ENCODE measurements at places on chromosomes 6 and 20.

DNA sequence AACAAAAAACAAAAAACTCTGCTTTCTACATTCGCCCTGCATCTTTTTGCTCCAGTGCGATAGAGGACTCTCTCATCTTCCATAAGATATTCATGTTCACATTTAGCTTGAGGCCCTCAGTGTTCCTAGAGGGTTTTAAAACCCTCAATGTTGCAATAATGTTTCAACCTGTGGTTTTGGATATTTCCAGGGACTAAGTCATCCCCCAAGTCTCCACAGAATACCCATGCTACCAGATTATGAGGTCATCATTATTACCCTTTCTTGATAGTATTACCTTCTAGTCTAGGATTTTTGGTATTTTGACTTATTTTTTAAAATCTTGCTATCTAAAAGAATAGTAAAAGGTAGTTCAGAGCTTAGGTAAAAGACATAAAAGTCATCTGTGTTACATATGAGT, 480.5 kb upstream of the ID4 start:
- DNase-seq = no peak

DNA sequence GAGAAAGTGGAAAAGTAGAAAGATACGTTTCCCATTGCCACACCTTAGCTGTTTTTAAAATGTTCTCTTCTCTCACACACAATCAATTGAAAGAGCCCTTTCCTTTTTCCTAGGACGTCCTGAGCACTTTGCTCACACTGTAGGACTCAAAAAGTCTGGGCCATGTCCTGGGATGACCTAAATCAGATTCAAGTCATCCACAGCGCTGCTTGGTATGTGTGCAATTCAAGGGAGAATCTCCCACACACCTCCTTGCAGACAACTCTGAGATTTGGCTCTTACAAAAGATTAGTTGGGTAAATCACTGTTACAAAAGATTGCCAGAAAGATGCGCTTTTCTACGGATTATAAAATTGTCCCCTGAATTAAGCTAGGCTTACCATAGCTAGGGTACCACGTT, 130.1 kb downstream of the RNASET2 start:
- no peak for DNase-seq

- DNase-seq = no peak
Observed at GRCh38 chr6:147765541-147765940, 257.1 kb downstream of the SAMD5 start.

DNA sequence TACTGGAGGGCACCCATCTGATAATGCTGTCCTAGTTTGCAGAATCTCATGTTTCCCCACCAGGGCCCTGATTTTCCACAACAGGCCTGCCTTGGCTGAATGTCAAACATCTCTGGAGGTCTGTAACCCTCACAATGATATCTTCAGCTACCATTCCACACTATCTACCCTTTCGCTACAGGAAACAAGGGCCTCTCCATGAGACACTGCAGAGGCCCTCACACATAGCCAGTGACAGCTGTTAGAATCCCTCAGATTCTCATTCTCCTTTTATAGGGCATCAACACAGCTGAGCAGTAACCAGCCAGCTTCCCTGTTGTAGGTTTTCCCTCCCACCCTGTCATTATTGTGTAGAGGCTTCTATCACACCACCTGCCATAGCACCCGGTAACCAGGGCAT, 29.6 kb upstream of the MICB start:
- no peak for DNase-seq

GRCh38 chr6:79821859-79822258, 125.5 kb downstream of the ELOVL4 start:
- DNase-seq = no peak

DNA sequence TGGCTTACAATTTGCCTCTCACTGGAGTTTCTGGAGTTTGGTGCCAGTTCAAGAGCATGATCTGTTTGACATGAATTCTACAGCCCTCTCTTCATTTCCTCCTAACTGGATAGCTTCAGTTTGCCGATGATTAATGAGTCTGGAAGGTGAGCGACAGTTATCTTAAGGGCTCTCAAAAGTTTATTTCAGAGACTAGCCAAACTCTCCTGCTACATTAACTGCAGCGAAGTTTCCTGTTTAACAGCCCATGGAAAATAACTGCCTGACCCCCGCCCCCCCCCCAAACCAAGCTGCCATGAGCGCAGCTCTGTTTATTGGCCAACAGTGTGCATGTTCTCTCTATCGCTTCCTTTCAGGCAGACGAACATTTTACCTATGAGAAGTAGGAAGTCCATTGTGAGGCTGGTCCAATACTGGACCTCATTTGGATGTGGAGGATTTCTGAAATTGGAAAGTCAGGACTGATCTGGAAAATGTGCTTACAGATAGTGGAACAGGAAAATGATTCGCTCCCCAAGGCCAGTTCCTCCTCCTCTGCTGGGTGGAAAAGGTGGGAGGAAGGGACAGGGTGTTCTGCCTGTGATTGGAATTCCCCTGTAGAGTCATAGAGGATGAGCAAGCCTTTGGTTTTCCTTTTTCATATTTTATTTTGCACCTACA, 522.2 kb upstream of the JAG1 start:
- DNase-seq = no peak

- no peak for DNase-seq
Observed at GRCh38 chr20:4091490-4092479, 76.4 kb upstream of the RNF24 start.

DNA sequence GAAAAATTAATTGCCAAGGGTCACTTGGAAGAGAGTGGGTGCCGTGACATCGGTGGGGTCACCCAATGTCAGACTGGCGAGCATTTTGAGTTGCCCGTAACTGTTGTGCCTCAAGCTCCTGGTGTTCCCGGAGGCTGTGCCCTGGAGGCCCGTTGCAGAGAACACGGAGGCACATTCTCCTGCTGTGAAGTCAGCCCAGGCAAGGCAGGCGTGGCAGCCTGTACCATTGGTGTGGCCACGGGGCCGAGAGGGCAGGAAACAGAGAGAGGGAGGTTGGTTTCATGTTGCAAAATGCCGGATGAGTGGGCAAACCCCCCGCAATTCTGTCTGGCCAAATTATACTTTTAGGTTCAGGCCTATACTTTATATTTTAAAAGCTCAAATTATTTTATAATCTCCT, 81.2 kb downstream of the THBS2 start:
- no peak for DNase-seq

DNA sequence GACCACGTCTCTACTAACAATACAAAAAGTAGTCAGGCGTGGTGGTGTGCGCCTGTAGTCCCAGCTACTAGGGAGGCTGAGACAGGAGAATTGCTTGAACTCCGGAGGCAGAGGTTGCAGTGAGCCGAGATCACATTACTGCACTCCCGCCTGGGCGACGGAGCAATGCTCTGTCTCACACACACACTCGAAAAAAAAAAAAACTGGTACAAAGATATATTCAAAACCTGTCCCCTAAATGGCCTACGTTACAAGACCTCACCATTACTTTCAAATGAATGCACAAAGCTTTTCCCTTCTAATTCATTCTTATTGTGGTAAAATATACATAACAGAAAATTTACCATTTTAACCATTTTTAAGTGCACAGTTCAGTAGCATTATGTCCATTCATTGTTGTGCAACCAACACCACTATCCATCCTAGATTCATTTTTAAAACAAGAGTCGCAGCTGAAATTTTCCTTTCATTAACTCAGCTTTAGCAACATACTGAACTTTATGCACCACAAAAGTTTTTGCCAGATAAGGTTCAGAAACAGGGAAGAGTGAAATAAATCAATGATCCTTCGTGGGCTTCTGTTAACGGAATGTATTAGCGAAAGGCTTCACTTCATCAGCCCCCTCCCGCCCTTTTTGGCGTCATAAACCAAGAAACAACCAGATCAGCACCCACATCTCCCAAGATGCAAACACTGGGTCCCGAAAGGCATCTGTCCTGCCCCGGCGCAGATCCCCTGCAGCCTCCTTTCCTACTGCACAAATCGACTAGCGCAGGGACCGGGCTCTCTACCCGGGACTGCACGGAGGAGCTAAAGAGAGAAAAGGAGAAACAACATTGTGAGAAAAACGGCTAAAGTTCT, 825 bp upstream of the FAM135A start:
- DNase-seq = no peak

GRCh38 chr6:14975471-14975817, 270.4 kb upstream of the JARID2 start:
- DNase-seq = no peak

DNA sequence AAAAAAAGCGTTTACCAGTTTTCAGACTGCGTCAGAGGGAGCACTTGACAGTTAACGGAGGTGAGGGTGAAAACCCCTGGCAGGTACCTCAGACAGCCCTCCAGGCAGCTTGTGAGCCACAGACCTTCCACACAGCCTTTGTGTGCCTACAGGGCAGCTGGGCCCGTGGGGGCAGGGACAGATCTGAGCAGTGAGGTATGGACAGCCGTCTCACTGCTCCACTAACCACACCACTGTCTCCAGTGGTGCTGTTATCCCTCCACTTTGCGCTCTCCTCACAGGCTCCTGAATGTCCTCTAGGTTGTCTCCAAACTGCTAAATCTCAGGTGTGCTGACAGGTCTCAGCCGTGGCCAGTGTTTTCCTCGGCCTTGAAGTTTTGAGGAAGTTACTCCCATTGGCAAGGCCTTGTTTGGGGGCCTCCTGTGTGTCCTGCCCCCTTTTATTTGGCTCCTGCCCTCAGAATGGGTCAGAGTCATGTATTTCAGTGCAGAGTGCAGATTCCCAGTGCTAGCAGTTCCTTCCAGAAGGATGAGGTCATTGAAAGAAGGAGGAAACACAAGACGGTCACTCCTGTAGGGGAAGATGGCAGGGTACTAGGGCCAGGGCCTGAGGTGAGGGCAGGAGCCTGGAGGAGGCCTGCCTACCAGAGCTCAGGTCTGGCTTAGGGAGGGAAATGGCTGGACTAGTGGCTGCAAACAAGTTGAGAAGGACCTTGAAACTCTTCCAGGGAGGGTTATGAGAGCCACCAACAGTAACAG, 11.8 kb downstream of the GFRA4 start:
- DNase-seq = no peak

DNA sequence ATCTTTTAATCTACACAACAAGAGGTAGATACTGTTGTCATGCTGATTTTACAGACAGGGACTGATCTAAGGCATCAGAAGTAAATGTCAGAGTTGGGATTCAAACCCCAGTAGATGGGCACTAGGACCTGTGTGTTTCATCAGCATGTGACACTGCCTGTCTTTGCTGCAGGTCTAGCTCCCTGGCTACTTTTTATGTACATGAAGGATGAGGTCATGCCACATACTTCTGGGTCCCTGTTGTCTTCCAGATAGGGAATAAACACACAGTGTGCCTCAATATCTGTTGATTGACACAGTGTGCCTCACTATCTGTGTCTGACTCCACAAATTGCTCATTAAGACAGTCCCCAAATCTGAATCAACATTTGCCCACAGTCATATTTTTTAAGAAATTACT, 106.9 kb downstream of the TFAP2B start:
- no peak for DNase-seq

GRCh38 chr6:90167514-90168379, 128.9 kb downstream of the BACH2 start:
- DNase-seq = no peak

DNA sequence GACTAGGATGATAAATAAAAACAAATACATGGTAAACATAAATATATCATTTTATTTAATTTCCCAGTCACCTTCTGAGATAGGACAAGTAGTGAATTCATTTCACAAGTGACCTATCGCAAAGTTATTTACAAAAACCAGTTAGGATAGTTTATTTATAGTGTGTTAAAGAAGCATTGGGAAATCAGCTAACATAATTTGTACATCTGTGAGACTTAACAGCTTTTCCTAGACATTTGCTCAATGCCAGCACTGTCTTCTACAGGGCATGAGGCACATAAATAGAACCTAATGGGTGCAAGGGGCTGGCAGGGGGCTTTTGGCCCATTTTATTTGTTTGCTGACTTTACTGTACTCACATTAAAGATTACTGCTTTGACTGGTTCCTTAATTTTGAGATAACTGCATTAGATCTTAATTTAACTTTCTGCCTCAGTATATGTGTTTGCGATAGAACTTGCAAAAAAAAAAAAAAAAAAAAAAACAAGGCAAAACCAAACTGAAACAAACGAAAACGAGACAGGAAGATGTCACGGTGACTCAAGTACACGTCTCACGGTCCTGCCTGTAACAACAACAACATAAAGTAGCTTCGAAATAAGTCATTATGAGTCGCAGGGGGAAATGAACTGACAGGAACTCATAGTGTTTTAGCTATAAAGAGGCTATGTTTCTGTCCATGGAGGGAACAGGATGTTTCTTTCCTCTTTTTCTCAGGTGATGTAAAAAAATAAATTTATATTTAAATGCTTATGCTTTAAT, 133.7 kb upstream of the GMDS start:
- DNase-seq = no peak

DNA sequence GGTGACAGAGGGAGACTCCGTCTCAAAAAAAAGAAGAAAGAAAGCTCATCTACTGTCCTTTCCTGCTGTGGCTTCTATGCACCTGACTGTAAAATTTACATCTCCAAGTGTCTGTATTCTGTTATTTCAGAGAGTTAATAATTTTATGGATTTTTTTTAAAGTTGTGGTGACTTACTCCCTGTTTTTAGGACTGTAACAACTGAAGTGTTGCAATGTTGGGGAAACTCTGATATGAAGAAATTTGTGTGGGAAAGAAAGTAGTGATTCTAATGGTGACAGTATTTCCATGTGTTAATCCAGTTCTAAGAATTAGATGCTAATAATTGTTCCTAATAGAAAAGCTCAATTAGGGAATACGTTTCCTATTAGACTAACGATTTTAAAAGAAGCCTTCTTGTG, 27.4 kb downstream of the STX11 start:
- DNase-seq = no peak

DNA sequence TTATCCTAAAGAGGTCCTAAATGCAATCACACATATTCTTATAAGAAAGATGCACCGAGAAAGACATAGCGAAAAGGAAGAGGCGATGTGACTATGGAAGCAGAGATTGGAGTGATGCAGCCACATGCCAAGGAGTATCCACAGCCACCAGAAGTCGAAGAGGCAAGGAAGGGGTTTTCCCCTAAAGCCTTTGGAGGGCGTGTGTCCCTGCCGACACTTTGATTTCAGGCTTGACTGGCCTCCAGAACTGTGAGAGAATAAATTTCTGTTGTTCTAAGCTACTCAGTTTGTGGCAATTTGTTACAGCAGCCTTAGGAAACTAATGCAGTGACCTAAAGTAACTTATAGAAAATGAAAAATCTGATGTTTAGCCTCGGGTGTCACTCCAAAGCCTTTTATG, 179.5 kb upstream of the CITED2 start:
- DNase-seq = no peak

GRCh38 chr6:119442776-119443184, 93.2 kb upstream of the MAN1A1 start:
- no peak for DNase-seq

- no peak for DNase-seq
Observed at GRCh38 chr6:82078286-82078908, 169.1 kb downstream of the IBTK start.

- DNase-seq = no peak
Observed at GRCh38 chr6:149483334-149483725, 1.5 kb downstream of the ZC3H12D start.

Data from NCI-H1436 treated with DMSO at 0.1 percent for 48 hours (cell line).